Stimulated activated CD4-positive, alpha-beta T cell treated with anti-CD3 and anti-CD28 coated beads, Interleukin-4, amount 100 ng/mL, for 48 hours (primary cell): ENCODE measurements at places on chromosomes 4 and X.

DNA sequence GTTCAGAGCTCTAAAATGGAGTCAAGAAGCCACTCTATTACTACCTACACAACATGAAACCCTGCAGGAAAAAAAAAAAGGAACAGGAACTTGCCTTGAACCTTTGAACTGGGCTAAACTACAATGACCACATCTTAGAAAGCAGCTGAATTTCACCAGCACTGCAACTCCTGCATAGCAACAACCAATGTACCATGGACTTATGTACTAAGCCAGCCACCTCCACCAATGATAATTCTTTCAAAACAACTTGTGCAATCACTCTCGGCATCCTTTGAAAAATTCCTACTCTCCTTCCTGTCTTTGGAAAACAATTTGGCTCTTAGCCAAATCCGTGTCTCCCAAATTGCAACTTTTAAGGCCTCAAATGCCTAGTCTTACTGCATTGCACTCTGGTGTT, 26.8 kb upstream of the FMR1 start:
- no peak for DNase-seq

GRCh38 chr4:66606908-66607307, 936.6 kb upstream of the EPHA5 start:
- no peak for DNase-seq

DNA sequence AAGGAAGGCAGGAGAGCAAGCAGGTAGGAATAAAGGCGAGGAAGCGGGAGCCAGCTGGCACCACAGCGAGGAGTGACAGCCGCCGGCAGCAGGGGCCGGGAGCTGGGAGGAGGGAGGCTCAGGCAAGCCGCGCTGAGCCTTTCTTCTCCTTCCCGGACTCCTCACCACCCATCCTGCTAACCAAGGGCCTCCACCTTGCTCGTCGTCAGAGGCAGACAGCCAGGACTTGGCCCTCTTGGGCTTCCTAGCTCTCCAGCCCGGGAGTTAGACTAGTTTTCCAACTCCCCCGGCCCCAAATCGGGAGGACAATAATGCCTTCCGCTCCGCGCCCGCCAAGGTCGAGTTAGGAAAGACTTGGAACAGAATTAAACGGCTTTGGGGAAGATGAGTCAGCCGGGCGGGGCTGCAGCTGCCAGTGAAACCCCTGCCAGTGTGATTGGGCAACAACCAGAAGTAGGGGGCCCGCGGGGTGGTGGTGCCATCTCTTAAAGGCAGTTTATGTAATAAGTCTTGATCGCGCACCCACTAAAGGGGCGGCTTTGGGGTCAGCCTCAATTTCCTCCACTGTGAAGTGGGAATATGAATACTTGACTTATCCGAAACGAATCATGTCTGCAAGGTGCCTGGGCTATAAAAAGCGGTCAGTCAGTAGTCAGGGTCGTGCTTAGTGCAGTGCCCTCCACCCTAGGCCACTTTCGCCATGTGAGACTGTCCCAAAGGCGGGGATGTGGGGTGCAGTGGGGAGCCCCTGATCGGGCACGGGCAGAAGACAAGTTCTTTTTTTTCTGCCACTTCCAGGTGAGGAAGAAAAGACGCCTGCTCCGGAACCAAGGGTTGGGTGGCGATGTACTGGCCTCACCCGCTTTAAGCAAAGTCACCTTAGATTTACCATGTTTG, 6.7 kb upstream of the HSD17B10 start:
- DNase-seq: no peak

DNA sequence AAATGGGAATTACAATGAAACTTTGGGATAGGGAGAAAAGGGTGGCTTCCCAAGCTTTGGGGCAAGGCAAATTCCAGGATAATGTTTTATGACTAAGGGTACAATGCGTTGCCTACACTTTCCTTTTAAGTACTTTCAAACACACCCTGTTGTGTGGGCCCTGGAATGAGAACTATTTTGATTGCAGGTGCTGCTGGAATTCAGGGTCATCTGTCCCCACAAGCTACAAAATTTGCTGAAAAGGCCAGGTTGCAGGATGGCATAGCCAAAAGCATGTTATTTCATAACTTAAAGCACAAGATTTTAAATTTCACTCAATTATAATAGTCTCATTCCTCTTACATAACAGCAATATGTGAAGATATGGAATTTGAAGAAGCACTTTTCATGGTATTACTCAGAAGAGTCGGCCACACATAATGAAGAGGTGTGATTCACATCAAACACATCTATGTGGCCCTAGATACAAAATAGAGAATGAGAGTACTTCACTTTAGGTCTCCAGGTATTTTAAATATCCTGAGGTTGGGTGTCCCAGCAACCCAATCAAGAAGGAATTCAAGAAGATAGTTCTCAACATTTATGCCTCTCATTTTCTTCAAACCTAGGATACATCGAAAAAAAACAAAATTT, 89.3 kb downstream of the APBB2 start:
- no peak for DNase-seq

DNA sequence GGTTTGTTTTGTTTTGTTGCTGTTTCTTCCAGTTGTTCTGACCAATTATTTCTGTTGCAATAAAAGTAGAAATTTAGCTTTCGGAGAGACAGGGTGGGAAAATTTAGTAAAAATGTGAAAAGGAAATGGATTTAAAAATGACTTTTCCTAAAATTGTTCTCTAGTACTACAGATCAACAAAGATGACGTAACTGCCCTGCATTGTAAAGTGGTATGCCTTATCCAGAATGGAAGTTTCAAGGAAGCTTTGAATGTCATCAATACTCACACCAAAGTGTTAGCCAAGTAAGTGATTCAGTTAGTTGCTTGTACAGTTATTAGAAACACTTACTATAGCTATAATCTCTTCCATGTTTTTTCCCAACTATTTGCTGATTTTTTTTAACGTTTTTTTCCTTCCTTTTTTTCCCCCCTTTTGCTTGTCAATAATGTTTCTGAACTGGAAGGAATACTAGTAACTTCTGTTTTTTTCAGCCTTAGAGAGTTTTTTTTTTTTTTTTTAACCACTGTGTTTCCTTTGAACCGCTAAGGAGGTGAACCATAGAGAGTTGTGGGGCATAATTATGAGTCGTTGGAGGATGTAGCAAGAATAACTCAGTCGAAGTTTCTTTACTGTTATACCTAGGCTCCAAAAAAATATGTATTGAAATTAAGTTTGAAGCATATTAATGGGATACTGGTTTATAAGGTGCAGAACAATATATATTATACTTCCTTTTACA, 2.2 kb downstream of the SRP72 start:
- no peak for DNase-seq

- no peak for DNase-seq
Observed at GRCh38 chr4:89715631-89716030, 121.3 kb downstream of the SNCA start.

DNA sequence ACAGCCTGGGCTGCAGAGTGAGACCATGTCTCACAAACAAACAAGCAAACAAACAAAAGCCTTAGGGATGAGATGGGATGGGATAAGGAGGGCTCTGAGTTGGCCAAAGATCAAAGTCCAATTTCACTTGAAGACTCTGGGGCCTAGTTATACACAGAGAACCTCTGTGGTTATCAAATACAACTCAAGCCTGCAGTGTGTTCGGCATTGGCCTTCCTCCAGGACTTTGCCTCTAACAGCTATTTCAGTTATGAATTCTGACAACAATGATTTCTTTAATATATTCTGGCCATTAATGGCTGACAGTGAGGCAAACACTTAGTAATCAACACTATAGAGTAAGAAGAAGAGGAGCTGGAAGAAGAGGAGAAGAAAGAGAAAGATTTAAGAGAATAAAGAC, 171.1 kb downstream of the PDGFRA start:
- no peak for DNase-seq

GRCh38 chrX:109270580-109271484, 211.1 kb downstream of the GUCY2F start:
- peak; percentile 23 for DNase-seq

DNA sequence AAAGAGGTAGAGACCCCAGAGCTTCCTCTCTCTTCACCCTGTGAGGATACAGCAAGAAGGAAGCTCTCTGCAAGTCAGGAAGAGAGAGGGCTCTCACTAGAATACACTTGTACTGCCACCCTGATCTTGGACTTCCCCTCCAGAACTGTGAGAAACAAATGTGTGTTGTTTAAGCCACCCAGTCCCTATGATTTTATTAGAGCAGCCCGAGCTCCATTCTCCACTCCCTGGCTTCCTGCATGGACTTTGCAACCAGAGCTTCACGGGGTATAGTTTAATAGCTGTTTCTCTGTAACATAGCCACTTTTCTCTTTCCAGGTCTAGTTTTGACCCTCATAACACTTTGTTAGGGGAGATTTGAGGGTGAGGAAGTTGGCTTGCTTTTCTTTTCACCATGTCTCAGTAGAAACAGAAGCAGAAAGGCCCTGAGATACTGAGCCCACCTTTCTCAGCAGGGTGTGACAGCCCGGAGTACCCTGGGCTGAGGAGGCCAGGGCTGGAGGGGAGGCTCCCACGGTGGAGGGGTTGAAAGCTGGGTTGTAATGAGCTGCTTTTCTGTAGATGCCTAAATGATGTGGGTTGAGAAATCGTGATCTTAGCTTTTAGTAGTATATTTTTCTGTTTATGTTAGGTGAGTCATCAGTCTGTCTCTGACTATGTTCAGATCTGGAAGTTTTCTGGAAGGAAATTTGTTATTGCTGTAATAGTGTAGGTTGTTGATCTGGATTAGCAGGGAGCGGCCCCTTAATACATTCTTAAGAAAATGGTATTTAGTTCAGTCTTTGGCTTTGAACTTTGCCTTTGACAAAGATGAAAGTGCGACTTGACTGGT, 118.6 kb downstream of the PTTG2 start:
- no peak for DNase-seq

GRCh38 chr4:47686294-47686872, 151.5 kb downstream of the CORIN start:
- peak; percentile 60 for DNase-seq

- DNase-seq: no peak
Observed at GRCh38 chr4:4559596-4559995, 17.7 kb upstream of the STX18 start.

GRCh38 chr4:104424989-104425388, 69.7 kb downstream of the CXXC4 start:
- no peak for DNase-seq
